ENCODE measurements at places on chromosomes 2 and 18. TPM values are rescaled to one million over a fixed set of nuclear protein-coding genes. Genes with fewer than 3 reads are reported as not detected.

DNA sequence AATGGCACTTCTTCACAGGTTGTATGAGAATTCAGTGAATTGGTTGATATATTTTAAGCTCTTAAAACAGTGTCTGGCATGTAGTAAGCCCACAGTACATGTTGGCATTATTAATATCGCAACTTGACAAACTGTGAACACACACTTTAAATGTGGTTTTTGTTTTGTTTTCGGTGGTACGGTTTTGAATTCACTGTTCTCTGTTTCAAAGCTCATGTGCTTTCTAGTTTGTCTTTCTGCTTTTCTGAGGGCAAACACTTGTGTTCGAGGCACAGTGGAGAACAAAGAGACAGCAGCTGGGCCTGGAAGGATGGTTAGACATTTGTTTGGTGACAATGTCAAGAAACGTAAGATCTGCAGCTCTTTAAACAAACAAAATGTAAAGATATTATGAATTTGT, 276.5 kb upstream of the MC4R start:
- no peak for DNase-seq

GRCh38 chr18:80184243-80184772, 63.0 kb downstream of the PARD6G start:
- no peak for DNase-seq

EPB41L3 gene
- 31.7 TPM for total RNA-seq

GRCh38 chr2:111961663-111962062, 63.3 kb downstream of the MERTK start:
- DNase-seq, result no peak

PLGLB1 gene
- total RNA-seq, result 4.4 TPM

- no peak for DNase-seq
These were observed 52.1 kb downstream of the RBBP8 start for GRCh38 chr18:22985250-22985649.

MYL1 gene
- total RNA-seq, result not detected

CCDC150 gene
- total RNA-seq, result 6.2 TPM

DNA sequence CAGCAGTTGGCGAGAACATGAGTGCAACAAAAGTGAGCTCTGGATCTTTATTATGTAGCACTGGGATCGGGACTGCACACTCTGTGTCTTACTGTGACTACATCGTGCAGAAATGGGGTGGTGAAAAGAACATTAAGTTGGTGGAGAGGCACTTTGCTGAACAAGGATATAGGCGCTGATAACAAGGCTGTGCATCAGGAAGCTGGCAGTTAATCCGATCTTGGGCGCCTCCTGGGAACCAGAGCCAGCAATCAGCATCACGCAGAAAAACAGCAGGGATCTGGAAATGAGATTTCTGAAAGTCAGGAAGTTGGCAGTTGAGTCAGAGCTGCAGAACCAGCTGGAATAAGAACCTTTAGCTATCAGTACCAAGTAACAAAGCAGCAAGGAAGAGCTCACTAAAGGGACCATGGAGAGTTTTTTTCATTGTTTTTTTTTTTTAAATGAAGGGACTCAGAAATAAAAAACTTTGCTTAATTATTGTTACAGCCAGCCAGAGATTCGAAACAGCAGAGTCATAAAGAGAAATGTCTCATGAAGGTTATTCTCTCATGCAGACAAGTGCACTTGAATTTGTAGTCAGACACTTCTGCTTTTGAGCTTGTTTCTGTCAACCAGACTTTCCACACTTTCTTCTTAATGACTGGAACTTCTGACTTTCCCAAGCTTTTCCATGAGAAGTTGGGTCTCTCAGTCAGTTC, 22.8 kb upstream of the MYO3B start:
- peak; percentile 41 for DNase-seq

DNA sequence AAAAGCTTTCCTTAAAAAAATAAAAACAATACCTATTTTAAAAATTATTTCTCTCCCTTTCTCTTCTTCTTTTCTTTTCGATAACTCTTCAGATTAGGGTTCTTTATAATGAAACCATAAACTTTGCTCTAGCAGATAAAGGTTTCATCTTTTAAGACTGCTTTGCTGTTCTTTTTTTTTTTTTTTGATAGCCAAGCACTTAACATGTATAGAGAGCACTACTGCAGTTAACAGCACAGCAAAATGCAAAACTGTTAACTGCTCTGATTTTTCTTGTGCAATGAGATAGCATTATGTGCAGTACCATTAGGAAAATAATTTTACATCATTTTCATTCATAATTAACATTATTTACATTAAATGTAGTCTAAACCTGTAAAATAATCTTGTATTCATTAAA, 36.3 kb downstream of the GALNT1 start:
- no peak for DNase-seq

- no peak for DNase-seq
These were observed 1.2 kb upstream of the DES start for GRCh38 chr2:219416938-219417337.

DNA sequence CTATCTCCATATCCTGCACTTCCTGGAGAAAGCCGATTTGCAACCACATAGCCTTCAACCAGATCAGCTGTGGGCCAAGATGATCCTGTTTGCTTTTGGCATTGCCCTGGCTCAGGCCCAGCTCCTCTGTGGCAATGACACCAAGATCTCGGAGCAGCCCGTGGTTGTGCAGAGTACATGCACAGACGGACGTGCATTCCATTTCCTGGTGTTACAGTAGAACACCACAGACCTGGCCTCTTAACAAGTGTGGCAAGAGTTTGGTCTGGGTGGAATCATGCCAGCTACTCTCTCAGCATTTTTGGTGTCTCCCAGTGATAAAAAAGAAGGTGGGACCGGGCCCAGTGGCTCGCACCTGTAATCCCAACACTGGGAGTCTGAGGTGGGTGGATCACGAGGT, 20.0 kb downstream of the MALT1 start:
- DNase-seq, result no peak

- DNase-seq, result no peak
These were observed 604 bp downstream of the COQ10B start for GRCh38 chr2:197453914-197454398.

DNA sequence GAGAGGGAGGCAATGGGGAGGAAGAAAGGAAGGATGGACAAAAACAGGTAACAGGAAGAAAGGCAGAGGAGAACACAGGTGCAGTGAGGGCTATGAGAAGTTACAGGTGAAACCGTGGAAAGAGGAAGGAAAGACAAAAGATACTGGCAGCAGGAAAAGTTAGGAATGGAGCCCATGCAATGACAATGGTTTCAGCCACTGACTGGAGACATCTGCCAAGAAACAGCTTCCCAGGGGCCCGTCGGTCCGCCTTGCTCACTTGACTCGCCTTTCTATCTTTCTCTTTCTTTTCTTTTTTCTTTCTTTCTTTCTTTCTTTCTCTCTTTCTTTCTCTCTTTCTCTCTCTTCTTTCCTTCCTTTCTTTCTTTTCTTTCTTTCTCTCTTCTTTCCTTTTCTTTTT, 37.5 kb downstream of the ST8SIA5 start:
- DNase-seq, result no peak

GRCh38 chr18:62981566-62981965, 266.2 kb downstream of the PHLPP1 start:
- DNase-seq, result no peak

DNA sequence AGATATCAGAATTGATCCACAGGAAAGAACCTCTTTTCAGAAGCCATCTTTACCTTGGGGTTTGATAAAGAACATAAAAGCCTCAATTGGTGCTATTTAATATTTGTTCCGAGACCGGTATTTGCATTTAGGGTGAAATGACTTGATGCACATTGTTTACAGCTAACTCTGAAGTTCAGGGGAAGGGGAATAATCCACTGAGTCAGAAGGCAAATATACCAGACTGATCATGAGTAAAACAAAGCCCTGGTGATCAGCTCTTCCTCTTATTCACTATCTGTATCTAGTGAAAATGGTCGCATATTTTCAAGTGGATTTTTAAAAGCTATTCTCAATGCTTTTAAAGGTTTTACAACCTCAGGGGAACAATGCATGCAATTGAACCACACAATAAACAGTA, 53.0 kb upstream of the ATP8B1 start:
- no peak for DNase-seq

- no peak for DNase-seq
These were observed 732.3 kb upstream of the CELF4 start for GRCh38 chr18:38297910-38298309.

TANC1 gene
- 18.5 TPM for total RNA-seq

DNA sequence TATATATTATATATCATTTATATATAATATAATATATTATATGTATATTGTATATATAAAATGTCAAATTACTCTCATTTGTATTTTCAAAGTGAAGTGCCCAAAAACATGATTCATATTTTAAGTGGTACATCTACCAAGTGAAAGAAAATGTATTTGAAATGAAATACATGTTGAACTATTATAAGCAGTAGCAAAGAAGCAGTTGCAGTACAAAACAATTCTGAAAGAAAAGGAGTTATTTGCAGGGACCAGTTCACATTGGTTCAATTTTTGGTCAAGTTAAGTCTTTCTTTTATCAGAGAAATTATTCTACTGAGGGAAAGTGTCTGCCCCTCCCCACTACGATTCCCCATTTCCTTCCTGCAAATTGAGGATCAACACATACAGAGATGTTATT, 51.9 kb downstream of the APLF start:
- DNase-seq, result no peak

CHST10 gene
- 14.3 TPM for total RNA-seq

DNA sequence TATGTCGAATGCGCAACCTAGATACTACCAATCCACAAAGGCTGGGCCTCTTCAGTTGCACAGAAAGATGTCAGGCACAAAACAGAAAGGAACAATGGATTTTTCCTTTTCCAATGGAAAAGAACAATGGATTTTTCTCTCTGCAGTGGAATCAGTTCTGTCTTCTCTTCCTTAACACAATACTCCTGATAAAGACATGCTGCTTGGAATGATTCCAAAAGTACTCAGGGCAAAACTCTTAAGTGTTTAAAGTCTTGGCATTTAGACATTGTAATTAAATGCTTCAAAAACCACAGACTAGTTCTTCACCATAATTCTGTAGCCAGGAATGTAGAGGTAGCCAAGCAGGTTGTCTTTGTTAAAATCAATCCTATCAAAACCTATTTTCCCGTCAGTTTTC, 46.7 kb upstream of the FLACC1 start:
- no peak for DNase-seq

DNA sequence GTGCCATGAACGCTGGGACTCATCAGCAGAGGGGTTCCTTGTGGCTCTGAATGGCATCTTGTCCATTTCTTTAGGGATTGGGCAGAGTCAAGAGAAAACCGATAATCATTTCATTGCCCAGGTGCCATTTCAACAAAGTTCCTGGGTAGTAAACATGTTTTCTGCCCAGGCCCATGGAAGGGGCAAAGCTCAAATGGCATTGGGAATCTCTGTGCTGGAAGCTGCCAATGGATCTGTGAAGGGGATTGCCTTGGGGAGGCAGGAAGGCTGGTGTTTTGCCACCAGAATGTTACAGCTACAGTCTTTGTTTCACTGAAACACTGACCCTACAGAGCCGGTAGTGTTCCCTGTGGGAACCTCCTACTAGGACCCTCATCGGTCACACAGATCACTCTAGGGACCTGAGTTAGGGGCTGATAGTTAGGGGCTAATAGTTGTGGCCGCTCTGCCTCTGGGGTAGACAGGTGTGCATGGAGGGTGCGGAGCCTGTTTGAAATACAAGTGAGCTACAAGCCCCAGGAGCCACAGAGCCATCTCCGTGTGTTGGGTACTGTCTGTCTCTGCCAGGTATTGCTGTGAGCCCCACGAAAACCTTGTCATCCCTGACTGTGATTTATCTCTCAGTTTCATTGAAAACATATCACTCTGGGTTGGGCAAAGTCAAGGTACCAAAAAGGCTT, 224.4 kb upstream of the COPS8 start:
- no peak for DNase-seq

DNA sequence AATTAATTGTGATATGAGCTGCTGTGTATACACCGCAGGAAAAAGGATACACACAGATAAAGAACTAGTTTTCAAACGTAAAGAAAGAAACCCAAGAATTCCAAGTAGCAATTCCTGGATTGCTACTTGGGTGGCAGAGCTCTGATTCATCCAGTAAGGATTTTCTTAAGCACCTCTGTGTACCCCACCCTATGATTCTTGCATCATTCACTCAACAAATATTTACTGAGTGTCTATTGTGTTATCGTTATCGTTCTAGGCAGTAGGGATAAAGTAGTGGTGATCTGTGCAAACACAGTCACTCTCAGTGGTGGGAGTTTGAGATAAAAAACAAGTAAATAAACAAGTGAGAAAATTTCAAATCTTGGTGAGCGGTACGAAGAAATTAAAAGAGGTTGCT, 4.9 kb upstream of the TMEM200C start:
- peak; percentile 39 for DNase-seq

DNA sequence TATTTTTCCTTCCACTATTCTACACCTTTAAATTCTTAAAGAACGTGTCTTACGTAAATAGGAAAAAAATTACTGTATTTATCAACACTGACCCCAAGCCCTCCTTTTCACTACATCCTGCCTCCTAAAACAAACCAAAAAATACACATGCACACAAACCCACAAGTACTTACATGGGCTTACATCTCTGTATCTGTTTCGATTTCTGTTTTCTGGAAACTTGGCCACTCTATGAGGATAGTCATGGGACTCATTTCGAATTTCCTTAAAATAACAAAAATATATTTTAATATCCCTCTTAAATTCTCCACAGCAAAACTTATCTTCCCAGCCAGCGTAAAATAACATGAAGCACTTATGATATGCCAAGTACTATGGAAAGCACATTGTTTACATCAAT, 25.0 kb downstream of the PTPN2 start:
- DNase-seq, result no peak

DNA sequence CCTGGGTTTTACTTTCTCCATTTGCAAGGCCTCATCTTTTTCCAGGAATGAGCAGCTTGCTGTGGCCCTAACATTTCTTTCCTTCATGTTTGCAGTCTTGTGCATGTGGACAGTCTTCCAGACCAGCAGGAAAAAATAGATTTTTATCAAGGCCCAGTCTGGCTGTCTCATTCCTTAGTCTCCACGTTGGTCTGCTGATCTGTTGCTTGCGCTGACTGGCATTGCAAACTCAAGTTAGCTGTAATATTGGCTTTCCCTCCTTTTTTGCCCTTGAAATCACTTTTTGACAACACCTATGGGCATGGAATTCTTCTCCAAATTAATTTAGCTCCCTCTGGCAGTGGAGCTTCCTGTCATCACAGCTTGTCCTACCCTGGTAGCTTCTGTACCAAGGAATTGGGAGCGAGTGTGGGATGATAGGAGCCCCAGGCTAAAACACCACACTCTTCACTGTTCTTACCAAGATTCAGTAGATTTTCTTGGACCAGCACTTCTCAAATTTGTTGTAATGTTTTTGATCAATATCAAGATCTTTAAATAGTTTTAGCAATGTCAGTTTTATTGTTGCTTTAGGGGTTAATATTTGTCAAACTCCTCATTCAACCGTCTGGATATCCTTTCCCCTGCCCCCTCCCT, 48.2 kb downstream of the DIS3L2 start:
- DNase-seq, result no peak

- DNase-seq, result no peak
These were observed 47.2 kb downstream of the CDC42EP3 start for GRCh38 chr2:37623971-37624900.

SLC35F5 gene
- total RNA-seq, result 132 TPM

- no peak for DNase-seq
These were observed 30.2 kb downstream of the GAREM1 start for GRCh38 chr18:32440518-32440917.

OSBPL6 gene
- total RNA-seq, result 3.0 TPM
